ENCODE measurements at places on chromosomes 2 and 18.

- no peak for DNase-seq
Observed at GRCh38 chr18:63477968-63478367, 1.2 kb downstream of the SERPINB5 start.

- DNase-seq, result no peak
Observed at GRCh38 chr2:42369532-42370229, 8.7 kb upstream of the COX7A2L start.

- DNase-seq, result no peak
Observed at GRCh38 chr2:153235516-153235915, 243.0 kb downstream of the RPRM start.

DNA sequence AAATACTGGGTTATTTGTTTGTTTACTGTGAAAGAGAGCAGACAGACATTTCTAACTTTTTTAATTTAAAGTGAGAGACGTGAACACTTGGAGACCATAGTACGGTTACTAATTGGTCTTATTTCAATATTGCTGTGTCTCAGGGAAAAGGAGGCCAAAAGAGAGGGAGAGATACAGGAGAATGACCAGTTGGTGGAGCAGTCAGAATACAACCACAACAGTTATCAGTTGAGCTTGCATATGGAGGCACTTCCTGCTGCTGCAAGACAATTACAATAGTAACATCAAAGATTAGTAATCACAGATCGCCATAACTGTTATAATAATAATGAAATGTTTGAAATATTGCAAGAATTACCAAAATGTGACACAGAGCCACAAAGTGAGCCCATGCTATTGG is 58.2 kb downstream of the TWSG1 start:
- DNase-seq, result no peak

DNA sequence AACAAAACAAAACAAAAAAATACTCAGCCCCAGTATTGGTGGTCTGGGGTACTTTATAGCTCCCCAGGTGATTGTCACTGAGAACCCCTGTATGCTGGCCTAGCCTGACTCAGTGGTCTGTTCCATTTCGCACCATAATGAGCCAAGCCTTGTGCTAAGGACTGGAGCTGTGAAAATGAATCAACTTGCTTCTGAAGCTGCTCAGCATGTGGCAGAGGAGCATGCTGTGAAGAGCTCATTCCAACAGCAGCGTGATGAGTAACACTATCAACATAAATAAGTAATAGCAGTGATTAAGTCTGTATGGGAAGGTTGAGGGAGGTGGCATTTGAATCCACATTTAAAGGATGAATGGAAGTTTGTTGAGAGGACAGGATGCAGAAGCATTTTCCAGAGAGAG is 67.2 kb upstream of the ATL2 start:
- DNase-seq, result no peak

DNA sequence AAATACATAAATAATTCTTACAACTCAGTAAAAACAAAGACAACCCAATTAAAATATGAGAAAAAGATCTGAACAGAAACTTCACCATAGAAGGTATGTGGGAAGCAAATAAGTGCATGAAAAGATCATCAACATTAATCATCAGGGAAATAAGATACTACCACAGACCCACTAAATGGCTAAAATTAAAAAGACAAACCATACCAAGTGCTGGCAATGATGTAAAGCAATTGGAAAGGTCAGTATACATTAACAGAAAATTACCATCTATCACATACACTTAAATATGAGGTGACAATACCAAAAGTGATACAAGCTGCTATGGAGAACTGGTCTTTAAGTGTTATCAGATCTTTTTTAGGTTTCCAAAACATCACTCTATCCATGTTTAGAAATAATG is 44.7 kb downstream of the TTR start:
- DNase-seq, result no peak

DNA sequence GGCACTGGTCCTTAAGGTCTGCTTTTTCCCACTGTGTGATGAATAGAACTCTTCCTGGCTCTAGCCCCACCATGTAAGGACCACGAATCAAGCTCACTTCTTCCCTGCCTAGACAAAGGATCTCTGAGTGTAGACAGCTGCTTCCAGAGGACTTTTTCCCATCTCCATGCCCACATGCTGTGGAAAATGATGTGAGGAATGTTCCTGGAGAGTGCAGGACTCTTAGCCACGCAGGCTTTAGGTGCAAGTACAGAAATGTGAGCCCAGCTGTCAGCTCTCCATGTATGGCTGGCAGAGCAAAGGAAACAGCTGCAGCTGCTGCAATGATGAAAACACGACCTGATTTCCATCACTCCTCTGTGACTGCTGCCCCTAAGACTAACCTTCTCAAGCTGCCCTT is 35.5 kb downstream of the NXPH2 start:
- no peak for DNase-seq

- DNase-seq, result no peak
Observed at GRCh38 chr2:25215948-25216679, 47.7 kb upstream of the POMC start.

DNA sequence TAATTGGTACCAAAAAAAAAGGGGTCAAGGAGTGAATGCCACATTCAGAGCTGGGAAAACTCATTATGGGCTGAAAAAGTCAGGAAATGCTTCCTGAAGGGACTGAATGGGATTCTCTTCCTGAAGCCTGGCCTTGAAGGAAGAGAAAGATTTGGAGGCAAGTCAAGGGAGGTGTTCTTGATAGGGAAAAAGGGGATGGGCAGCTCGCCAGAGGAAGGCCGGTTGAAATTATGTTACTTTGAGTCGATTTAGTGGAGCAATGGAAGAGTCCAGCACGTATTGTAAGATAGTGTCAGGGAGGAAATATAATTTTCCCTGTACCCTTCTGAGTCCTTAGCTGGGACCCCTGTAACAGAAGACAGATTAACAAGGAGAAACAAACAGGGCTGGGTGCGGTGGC is 115.3 kb upstream of the STPG4 start:
- no peak for DNase-seq

- no peak for DNase-seq
Observed at GRCh38 chr2:46334389-46335271, 37.4 kb downstream of the EPAS1 start.

DNA sequence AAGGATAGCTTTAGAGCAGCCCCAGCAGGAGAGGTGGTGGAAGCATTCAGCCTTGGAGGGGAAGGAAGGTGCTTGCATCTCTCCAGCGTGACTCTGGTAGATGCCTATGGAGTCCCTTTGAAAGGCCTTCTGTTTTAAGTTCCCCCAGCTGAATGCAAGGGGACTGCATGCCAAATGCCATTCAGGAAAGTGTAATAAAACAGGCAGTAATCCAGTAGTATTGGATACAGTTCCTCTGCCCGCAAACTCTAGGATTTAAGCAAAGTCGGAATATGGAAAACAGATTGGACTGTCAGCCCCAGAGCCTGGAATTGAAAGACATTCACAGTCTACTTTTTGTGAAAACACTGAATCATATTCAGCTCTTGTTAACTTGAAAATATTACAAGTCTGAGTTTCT is 125.2 kb upstream of the GAREM1 start:
- no peak for DNase-seq

DNA sequence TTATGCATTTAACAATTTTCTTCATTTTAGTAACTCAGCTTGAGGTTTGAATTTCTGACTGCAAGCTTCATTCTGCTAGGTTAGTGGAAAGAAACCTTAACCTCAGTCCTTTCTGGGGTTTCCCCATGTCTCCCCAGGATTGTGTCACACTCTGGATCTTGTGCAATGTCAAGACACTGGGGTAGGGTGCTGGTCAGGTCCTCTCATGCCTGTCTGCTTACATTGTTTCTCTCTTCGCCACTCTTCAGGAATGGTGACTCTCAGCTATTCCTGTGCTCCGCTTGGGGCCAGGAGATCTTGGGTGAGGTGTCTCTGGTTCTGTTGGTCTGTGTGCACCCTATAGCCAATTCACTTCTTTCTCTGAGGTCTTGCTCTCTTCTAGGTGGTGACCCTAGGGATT is 23.9 kb downstream of the CTLA4 start:
- DNase-seq, result no peak

- DNase-seq, result peak; percentile 55
Observed at GRCh38 chr2:109128048-109128615, 873 bp upstream of the SH3RF3 start.

DNA sequence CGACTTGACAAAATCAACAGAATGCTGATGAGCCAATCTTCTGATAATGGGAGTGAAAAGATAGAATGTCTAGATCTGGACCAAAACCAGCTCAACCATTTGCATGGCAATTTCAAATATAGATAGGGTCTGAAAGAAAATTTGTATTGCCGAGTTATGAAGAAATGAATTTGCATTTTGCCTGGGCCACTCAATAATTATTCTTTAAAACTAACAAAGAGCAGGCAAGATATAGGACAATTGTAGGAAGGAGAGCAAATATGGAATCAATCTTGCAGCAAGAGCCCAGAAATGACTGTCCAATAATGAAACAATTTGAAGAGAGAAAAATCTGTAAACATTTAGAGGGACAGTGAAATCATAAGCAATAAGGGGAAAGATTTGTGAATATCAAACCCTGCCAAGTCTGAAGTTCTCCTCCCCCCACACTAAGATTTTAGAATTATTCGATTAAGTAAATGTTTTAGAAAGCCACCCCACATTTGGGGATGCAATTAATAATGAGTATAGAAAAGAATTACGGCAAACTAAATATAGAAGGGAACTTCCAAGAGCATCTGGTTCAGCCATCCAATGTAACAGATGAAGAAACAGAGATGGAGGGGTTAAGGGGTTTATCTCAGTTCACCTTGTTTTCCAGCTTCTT is 377.4 kb downstream of the SETBP1 start:
- DNase-seq, result no peak

- DNase-seq, result no peak
Observed at GRCh38 chr2:215609089-215610032, 173.5 kb upstream of the FN1 start.

DNA sequence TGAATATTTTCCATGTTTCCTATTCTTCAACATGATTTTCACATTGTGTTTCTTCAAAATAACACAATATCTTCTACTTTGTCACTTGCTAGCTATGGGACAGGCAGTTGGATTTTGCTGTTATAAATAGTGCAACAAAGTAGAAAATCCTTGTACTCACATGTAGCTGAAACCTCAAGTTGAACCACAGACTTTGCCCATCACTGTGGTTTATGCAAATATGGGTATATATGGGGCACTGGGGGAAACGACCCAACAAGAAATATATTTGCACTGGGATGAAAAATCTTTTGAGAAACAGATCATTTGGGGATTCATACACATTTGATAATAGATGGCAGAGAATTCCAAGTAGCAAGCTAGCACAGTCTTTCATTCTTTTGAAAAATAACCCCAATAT is 486.3 kb upstream of the MAP2 start:
- DNase-seq, result no peak

GRCh38 chr18:55778788-55779690 is 191.0 kb upstream of the TCF4 start:
- DNase-seq, result no peak

GRCh38 chr18:63447066-63447465 is 24.8 kb upstream of the VPS4B start:
- no peak for DNase-seq

- no peak for DNase-seq
Observed at GRCh38 chr2:45617496-45617895, 6.4 kb upstream of the SRBD1 start.

DNA sequence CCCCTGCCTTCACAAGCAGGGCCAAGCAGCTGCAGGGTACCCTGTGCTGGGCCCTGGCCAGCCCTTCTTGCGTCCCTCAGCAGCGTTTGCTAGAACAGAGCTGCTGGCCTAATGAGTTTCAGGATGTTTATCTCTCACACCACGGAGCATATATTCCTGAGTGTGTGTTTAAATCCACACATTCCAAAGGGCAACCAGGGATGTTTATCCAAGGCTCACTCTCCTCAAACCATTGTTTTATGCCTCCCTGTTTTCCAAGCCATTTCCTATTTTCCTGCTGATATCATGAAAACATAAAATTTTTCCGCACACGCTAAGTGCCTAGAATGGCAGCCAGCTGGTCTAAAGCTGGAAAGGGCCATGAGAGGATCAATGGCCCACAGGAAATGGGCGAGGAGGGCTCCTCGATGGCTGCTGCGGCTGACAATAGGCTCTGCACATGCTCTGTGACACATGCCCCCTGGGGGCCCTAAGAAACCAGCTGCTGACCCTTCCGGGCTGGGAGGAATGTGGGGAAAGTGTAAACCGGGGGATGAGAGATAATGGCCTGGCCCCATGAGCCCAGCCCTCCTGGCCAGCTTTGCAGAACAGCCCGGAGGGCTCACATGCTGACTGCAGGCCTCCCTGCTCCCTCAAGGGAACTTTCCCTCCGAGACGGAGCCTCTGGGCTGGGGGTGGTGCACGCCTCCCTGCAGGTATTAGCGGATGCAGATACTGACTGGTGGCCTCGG is 194.0 kb downstream of the NDUFA10 start:
- no peak for DNase-seq

GRCh38 chr2:49278141-49278540 is 123.8 kb upstream of the FSHR start:
- no peak for DNase-seq

DNA sequence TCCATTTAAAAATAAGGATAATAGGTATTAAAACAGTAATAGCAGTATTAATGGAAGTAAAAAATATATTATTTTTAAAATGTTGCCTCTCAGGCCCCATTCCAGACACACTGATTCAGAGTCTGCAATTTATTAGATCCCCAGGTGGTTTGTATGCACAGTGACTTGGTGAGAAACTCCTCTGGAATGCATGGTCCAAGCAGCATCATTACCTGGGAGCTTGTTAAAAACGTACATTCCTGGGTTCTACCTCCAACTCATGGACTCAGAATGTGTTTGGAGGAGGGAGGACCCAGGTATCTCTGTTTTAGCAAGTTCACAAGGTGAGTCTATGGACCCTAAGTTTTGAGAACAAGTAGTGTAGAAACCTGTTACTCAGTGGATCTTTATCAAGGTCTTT is 95.6 kb downstream of the ITGA4 start:
- no peak for DNase-seq

- DNase-seq, result no peak
Observed at GRCh38 chr2:172904236-172904635, 168.6 kb downstream of the RAPGEF4 start.

Data from amygdala (tissue), 56 donors.